Psoas muscle (tissue), 8 donors: ENCODE measurements at places on chromosomes 16 and 17. TPM values are rescaled to one million over a fixed set of nuclear protein-coding genes. Genes with fewer than 3 reads are reported as not detected.

Gene ANKRD40CL
- total RNA-seq, result not detected

DNA sequence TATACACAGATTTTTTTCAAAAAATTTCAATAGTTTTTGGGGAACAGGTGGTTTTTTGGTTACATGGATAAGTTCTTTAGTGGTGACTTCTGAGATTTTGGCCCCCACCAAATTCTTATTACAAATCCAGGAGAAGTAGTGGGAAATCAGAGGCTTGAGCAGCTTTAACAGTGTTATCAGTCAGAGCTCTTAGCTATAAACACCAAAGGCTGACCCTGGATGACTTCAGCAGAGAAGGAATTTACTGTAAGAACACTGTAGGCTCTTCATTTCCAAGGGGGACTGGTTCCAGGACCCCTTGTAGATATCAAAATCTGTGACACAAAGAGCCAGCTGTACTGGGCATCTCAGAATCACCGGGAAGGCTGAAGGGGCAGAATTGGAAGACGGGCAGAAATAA, 17.8 kb downstream of the MPHOSPH6 start:
- no peaks in the 10 kb centered on the region for H3K27me3 ChIP-seq
- H3K4me3 ChIP-seq, result no peak overlapping the region
- H3K4me1 ChIP-seq, result no peaks in the 10 kb centered on the region
- H3K36me3 ChIP-seq, result peaks cover 14% of the 10 kb centered on the region
- no peak for DNase-seq

DNA sequence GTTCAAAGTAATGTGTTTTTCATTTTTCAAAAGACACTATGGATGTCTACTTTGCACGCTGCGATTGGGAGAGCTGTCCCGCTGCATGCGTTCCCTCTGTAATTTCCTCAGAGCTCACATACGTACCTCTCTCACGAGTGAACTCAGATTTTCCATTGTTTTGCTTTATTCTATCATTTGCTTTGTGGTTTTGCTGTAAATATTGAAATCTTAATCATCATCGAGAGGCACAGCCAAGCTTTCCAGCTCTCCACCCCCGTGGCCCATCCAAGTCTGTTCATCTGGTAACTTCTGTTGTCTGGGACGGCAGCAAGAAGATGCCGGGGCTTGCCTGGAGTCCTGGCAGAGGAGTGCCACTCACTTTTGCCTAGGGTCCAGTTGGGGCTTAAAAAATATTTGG, 21.1 kb downstream of the TMC6 start:
- H3K36me3 ChIP-seq, result peaks cover 11% of the 10 kb centered on the region
- peaks cover 25% of the 10 kb centered on the region for H3K4me1 ChIP-seq
- DNase-seq, result no peak
- H3K27me3 ChIP-seq, result no peaks in the 10 kb centered on the region
- no peak overlapping the region for H3K4me3 ChIP-seq

DNA sequence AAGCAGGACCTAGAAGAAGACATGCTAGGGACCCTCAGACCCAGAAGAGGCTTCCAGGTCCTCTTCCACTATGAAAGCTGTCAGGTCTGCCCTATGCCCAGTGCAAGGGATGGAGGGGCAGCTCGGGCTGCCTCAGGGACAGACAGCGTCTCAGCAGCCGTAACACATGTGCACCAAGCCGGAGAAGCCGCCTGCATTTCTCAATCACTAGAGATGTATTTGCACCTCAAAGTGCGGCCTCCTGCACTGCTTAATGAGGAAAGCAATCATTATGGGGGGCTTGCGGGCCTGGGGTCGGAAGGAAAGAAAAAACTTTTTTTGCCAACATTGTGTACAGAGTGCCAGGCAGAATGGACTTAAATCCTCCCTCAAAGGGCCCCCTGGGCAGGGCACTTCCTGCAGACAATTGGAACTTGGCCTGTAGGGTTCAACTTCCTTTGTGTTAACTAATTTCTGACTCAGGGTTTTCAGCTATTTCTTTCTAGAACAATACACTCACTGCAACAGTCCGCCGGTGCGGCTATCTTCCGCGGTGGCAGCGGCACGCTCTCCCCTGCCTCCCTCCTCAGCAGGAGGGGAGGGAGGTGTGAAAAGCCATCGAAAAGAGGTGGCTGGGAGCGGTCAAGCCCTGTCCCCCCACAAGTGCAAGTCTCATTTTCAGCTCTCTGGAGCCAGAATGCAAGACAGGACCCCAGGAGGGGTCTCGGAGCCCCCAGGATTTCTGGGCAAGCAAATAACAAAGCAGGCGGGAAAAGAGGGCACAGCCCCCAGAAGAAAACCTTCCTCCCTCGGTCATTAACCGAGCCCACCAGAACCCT, 101.2 kb downstream of the ZNF423 start:
- H3K4me1 ChIP-seq, result peaks cover 17% of the 10 kb centered on the region
- no peaks in the 10 kb centered on the region for H3K36me3 ChIP-seq
- H3K27me3 ChIP-seq, result no peaks in the 10 kb centered on the region
- peak overlapping the region; percentile 50 for H3K4me3 ChIP-seq
- DNase-seq, result no peak
- peak overlapping the region; percentile 63 for H3K27ac ChIP-seq

- no peaks in the 10 kb centered on the region for H3K36me3 ChIP-seq
- DNase-seq, result no peak
- H3K4me1 ChIP-seq, result peaks cover 37% of the 10 kb centered on the region
- peak overlapping the region; percentile 91 for H3K27ac ChIP-seq
Observed at GRCh38 chr17:38427160-38427949, 909 bp upstream of the ARHGAP23 start.

GRCh38 chr16:72947379-72948237, 100.3 kb downstream of the ZFHX3 start:
- H3K36me3 ChIP-seq, result peaks cover 30% of the 10 kb centered on the region
- DNase-seq, result peak; percentile 60
- peaks cover 44% of the 10 kb centered on the region for H3K4me1 ChIP-seq
- H3K4me3 ChIP-seq, result no peak overlapping the region

GRCh38 chr17:72022328-72023275, 98.2 kb upstream of the SOX9 start:
- H3K36me3 ChIP-seq, result no peaks in the 10 kb centered on the region
- no peaks in the 10 kb centered on the region for H3K4me1 ChIP-seq
- no peak for DNase-seq
- H3K27ac ChIP-seq, result no peak overlapping the region
- H3K4me3 ChIP-seq, result no peak overlapping the region
